ENCODE measurements at places on chromosomes 16 and 17.

- peak; percentile 60 for DNase-seq
Observed at GRCh38 chr16:66928702-66929388, 3.5 kb upstream of the RRAD start.

GRCh38 chr17:43791589-43791988 lies 11.4 kb downstream of the CFAP97D1 start:
- DNase-seq = no peak

- no peak for DNase-seq
Observed at GRCh38 chr17:75091855-75092327, 4.1 kb downstream of the SLC16A5 start.

- DNase-seq = no peak
Observed at GRCh38 chr17:72394531-72394930, 273.7 kb downstream of the SOX9 start.

DNA sequence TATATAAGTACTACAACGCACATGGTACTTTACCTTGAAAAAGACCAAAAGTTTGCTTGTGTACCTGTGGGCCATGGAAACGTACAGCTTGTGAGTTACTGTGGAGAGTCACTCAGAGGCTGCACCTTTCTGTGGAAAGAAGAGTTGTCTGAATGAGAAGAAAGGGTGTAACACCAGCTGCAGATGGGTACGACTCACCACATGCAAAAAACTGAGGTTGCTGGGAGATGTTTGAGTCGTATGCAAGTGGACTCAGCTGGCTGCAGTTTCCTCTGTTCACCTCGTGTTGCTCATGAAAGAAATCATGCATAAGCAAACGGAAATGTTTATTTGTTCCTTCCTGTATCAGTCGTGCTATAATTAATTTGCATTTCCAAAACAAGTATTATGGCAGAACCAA lies 22.4 kb upstream of the DYNLRB2 start:
- DNase-seq = no peak

- DNase-seq = no peak
Observed at GRCh38 chr17:47272491-47272890, 18.9 kb downstream of the ITGB3 start.

- DNase-seq = no peak
Observed at GRCh38 chr17:2602597-2603017, 9.2 kb downstream of the PAFAH1B1 start.

DNA sequence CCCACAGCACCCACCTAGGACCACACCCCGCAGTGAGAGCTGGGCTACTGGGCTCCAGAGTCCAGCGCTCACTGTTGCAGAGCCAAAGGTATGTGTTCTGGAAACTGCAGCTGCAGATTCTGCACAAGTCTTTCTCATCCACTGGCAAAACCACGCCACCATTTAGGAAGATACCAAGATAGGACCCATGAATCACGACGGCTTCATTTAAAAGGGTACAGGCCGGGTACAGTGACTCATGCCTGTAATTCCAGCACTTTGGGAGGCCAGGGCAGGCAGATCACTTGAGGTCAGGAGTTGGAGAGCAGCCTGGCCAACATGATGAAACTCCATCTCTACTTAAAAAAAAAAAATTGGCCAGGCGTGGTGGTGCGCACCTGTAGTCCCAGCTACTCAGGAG lies 18.8 kb downstream of the FOXF1 start:
- DNase-seq = no peak

DNA sequence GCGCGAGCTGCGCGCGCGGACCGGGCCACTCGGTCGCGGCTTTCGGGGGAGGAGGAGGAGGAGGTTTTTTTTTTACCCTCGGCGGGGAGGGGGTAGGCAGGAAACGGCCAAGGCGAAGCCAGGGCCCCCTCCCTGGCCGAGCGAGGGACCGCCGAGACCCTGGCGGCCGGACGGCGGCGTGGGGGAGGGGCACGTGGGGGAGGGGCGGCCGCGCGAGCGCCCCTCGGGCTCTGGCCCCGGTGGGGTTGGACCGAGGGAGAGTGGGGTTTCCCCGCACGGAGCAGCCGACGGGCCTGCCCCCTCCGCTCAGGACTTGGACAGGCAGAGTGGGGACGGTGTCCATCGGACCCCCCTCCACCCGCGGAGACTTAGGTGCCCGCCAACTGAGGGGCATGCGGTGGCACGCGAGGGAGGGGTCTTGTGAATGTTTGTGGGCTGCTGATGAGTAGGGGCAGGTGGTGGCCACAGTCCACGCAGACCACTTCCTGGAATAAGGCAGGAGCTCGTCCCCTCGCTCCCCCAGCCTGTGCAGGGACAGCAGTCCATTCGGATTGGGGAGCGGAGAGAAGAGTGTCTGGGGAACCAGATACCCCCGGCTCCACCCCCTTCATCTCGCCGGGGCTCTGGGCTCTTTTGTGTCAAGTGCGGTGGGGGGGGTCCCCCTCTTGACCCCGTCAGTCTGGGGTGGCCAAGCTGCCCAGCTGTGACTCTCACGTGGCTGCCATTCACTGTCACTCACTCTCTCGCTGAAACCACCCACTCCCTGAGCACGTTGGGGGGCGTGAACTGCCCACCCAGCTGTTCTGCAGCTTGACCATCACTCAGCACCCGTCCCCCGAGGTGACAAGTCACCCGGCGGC lies 3.0 kb upstream of the CHD3 start:
- DNase-seq = peak; percentile 59

GRCh38 chr17:19948116-19948943 lies 29.3 kb downstream of the AKAP10 start:
- no peak for DNase-seq

- DNase-seq = no peak
Observed at GRCh38 chr16:6300523-6300922, 1032.1 kb upstream of the RBFOX1 start.

GRCh38 chr17:81859906-81860755 lies at the start of gene P4HB:
P4HB (minus strand) TSS chr17:81860535; CDS start chr17:81860471, 64 bp downstream.
- no peak for DNase-seq

- DNase-seq = peak; percentile 37
Observed at GRCh38 chr17:33874617-33875060, 380.4 kb upstream of the CCL2 start.

- DNase-seq = peak; percentile 82
Observed at GRCh38 chr16:85396879-85397871, 215.9 kb upstream of the GSE1 start.

- peak; percentile 70 for DNase-seq
Observed at GRCh38 chr16:81778861-81779535, at the start of gene PLCG2. PLCG2 (plus strand) TSS chr16:81779291; CDS start chr16:81785990, 6,699 bp downstream.

- peak; percentile 22 for DNase-seq
Observed at GRCh38 chr17:57329380-57330214, 73.3 kb downstream of the MSI2 start.

- DNase-seq = peak; percentile 52
Observed at GRCh38 chr17:51258756-51259563, 889 bp downstream of the MBTD1 start.

GRCh38 chr16:11126399-11127054 lies 129.5 kb downstream of the SOCS1 start:
- DNase-seq = no peak

DNA sequence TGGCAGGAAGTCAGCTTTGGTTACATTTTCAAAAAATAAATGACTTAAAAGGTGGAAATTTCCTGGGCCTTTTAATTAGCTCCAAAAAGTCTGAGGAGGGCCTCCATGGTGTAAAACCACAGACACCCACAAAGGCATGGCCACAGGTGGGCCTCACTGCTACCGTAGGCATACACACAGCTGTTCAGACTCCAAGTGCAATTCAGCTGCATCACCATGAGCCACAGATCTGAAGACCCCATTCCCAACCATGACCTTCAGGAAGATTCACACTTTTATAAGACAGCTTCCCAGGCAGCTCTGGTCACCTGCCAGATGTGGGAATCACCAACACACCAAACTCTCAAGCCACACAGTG lies 20.6 kb downstream of the CSNK2A2 start:
- no peak for DNase-seq

- no peak for DNase-seq
Observed at GRCh38 chr16:22007159-22007508, 777 bp upstream of the MOSMO start.

GRCh38 chr17:7915179-7915610 lies 894 bp downstream of the RNF227 start:
- no peak for DNase-seq

GRCh38 chr16:79721270-79721669 lies 120.7 kb upstream of the MAF start:
- DNase-seq = no peak

DNA sequence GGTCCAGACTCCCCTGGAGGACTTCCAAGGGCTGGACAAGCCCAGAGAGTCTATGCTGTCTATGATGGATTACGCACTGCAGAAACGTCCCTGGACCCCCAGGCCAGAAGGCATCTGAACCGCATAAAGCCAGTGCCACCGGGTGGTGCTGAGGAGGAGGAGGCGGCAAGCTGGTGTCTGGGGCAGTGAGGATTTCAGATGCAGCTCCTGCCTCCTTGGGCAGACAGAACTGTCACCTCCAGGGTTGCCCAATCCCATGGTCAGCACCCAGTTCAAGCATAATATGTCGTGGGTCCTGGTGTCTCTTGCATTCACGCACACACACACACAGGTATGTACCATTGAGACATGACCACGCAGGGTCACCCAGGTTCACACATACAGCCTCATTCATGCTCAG lies 25.6 kb downstream of the RAP1GAP2 start:
- no peak for DNase-seq

DNA sequence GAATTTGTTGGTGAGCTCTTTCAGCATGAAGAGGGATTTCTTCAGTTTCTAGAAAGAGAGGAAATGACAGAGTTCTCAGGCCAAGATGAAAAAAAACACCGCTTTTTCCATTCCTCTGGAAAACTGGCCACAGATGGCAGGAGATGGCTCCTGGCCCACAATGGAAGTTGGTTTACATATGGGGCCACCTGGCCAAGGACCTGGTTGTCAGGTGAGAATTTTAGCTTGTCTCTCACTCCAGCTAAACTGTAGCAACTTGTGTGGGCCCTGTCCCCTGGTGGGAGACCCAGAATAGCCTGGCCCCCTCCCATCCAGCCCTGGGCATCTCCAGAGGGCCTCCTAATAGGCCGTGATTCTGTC lies 33.6 kb downstream of the LGALS9 start:
- DNase-seq = no peak

- peak; percentile 44 for DNase-seq
Observed at GRCh38 chr16:68406458-68407152, 41.7 kb downstream of the SMPD3 start.

GRCh38 chr16:21643785-21644184 lies 8.6 kb downstream of the IGSF6 start:
- no peak for DNase-seq

- no peak for DNase-seq
Observed at GRCh38 chr16:15631730-15632409, 11.1 kb downstream of the MARF1 start.

GRCh38 chr17:74356646-74357465 lies 4.8 kb downstream of the BTBD17 start:
- peak; percentile 41 for DNase-seq

GRCh38 chr17:71902894-71903506 lies 217.8 kb upstream of the SOX9 start:
- no peak for DNase-seq

- no peak for DNase-seq
Observed at GRCh38 chr17:49676276-49676868, 1.5 kb downstream of the SPOP start.

DNA sequence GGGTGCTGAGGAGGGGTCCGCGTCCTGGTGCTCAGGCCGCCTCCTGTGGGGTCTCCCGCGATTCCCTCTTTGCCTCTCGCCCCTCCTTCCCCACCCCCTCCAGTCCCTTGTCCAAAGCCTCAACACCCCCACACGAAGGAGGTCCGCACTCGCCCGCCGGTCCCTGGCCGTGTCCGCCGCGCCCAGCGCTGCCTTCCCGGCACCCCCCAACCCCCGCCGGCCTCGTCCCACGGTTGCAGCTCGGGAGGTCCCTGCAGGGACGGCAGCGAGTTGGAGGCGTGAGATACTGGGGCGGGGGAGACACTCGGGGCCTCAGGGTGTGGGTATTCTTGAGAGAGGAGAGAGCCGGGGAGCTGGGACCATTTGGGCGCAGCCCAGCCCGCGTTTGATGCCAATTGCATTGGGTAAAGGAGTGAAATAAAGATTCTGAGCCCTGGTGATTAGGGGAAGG lies 468 bp downstream of the FLYWCH2 start:
- peak; percentile 43 for DNase-seq

DNA sequence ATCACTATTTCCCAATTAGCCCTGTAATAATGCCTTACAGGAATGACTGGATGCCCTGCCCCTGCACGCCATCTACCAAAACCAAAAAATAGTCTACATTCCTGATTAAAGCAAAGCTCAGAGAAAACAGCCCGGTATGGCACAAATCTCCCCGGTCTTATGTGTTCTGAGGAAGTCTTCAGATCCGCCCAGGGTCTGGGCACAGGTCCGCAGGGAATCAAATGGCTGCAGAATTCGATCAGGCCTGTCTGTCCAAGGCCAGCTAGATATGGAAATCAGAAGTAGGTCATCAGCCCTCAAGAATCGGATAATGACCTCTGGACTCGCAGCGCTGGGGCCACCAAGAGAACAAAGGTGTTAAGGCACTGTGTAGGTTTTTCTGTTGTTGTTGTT lies 171.0 kb downstream of the ZFHX3 start:
- DNase-seq = no peak

DNA sequence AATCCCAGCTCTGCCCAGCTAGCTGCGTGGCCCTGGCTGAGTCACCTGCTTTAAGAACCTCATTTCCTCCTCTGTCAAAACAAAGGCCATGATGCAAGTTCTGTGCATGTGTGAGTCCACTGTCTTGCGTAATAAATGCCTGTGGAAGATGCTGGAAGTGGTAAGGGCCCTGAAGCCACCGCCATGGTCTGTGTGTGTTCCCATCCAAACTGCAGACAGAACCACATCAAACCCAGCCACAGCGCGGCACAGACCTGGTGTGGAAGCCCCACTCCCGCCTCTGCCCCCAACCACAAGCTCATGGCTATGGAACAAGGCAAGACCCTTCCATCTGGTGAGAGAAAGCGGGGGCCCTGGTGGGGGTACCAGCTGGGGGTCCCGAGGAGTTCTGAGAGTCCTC lies 26.0 kb downstream of the NECAB2 start:
- no peak for DNase-seq

DNA sequence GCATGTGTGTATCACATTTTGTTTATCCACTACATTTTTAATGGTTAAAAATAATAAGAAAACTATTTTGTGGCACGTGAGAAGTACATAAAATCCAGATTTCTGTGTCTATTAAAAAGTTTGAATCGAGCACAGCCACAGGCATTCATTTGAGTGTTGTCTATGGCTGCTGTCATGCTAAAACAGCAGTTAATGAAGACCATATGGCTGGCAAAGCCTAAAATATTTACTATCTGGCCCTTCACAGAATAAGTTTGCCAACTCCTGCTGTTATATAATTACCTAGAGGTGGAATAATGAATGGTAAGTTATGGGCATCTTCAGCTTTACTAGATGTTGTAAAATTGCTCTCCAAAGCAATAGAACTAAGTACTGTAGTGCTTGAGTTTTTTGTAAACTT lies 30.5 kb downstream of the TMEM98 start:
- DNase-seq = no peak

GRCh38 chr17:54270499-54270898 lies 447.8 kb downstream of the KIF2B start:
- DNase-seq = no peak
